ENCODE measurements at places on chromosomes 6 and 20. TPM values are rescaled to one million over a fixed set of nuclear protein-coding genes. Genes with fewer than 3 reads are reported as not detected.

- peaks cover 53% of the 10 kb centered on the region for H3K27me3 ChIP-seq
- no peaks in the 10 kb centered on the region for H3K36me3 ChIP-seq
- H3K4me3 ChIP-seq = no peak overlapping the region
- peak; percentile 27 for DNase-seq
- H3K27ac ChIP-seq = no peak overlapping the region
Measured at GRCh38 chr20:46648903-46649649, 2.2 kb downstream of the SLC13A3 start.

DNA sequence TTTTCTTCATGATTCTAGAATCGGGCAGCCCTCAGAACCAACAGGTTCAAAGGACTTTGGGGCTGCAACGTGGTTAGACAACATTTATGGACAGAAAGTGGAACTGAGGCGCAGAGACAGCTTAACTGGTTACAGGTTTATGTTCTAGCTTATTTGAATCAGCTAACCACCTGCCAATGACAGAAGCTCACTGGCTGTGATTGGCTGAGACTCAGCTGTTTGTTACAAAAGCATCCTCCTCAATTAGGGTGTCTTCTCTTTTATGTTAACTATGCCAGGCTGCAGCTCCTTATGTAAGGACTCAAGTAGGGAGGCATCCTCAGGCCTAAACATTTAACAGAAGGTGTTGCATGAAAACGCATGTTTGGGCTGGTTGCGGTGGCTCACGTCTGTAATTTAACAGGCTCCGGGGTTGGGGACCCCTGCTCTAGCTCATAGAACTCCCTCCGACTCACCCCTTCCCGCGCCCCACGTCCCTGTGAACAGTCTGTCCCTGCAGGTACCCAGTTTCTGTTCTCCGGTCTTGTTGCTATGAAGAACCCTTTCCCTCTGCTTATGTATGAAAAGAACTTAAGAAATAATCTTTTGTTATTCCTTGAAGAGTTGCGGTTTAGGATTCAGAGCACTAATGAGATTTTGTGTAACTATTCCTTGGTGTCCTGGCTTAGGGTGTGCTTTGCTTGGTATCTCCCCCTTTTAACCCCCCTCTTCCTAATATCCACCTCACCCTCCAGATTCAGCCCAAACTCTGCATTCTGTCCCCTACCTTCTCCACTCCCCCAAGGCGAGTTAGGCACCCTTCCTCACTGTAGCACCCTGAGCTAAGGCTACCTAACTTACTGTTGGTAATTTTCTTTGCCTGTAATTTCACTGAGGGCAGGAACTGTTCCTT is 1.2 kb upstream of the TMEM181 start:
- H3K27me3 ChIP-seq = no peaks in the 10 kb centered on the region
- peak overlapping the region; percentile 85 for H3K27ac ChIP-seq

- DNase-seq = peak; percentile 31
- H3K4me1 ChIP-seq = no peaks in the 10 kb centered on the region
- no peak overlapping the region for H3K27ac ChIP-seq
- no peak overlapping the region for H3K4me3 ChIP-seq
Measured at GRCh38 chr6:108768166-108768555, 80.1 kb upstream of the ARMC2 start.

DNA sequence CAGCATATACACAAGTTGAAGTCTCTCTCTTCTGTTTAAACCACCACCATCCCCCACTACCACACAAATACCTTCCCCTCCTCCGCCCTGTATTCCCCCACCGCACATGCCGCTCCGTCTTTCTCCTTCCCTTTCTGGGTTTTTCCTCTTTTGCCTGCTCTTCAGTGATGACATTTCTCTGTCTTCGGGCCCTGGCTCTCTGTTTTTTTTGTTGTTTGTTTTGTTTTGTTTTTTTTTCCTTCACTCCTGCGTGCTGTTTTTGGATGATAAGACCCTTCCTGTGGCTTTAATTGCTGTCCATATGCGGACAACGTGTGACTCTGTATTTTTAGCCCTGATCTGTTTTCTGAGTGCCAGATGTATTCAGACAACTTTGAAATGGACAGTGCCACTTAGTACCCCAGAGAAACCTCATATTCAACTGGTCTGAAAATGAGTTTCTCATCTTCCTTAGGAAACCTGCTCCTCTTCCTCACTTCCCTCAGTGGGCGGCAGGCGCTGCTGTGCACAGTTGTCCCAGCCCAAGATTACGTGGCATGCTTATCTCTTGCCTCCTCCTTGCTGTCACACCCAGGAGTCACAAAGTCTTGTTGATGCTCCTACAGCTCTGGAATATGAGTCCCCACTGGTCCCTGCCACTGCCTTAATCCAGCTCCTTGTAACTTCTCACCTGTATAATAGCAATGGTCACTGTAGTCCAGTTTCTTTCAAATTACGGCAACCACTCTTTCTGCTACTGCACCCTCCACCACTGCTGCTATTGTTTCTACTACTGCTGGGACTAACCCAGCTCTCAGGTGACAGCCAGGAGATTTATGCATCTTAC is 8.2 kb downstream of the PPP1R14C start:
- H3K27ac ChIP-seq = no peak overlapping the region
- no peaks in the 10 kb centered on the region for H3K36me3 ChIP-seq
- H3K4me1 ChIP-seq = peaks cover 40% of the 10 kb centered on the region
- H3K4me3 ChIP-seq = peak overlapping the region; percentile 11
- H3K27me3 ChIP-seq = peaks cover 55% of the 10 kb centered on the region
- no peak for DNase-seq

DNA sequence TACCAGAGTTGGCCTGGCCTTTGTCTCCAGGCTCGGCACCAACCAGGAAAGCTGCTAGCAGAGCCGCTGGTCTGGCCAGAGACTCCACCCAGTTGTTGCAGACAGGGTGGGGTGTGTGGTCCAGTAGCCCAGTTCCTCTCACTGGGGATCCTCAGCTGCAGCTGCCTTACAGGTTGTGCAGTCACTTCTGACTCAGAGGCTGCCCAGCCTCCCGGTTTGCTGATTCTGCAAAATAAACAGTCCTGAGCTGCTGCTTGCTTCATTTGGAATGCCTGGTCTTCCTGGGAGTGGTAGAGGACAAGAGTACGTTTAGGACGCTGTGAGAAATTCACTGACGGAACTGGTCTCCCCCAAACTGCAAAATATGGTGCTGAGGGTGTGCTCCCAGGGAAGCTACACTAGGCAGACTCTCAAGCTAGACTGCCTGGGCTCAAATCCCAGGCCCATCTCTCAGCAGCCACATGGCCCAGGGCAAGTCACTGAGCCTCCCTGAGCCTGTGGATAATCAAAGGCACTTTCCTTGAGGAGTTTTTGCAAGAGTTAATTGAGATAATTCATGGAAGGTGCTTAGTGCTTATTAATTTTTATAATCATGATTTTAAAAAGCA is 246.1 kb downstream of the TFAP2C start:
- no peak overlapping the region for H3K4me3 ChIP-seq
- H3K27ac ChIP-seq = peak overlapping the region; percentile 76
- H3K4me1 ChIP-seq = peaks cover 12% of the 10 kb centered on the region
- DNase-seq = no peak
- H3K27me3 ChIP-seq = peaks cover 3% of the 10 kb centered on the region
- H3K36me3 ChIP-seq = no peaks in the 10 kb centered on the region

- H3K27me3 ChIP-seq = no peaks in the 10 kb centered on the region
- no peak for DNase-seq
- H3K4me3 ChIP-seq = no peak overlapping the region
- H3K4me1 ChIP-seq = no peaks in the 10 kb centered on the region
- H3K36me3 ChIP-seq = peaks cover 14% of the 10 kb centered on the region
Measured at GRCh38 chr6:42860481-42860880, 18.9 kb upstream of the RPL7L1 start.

- H3K36me3 ChIP-seq = no peaks in the 10 kb centered on the region
- no peak for DNase-seq
- no peaks in the 10 kb centered on the region for H3K27me3 ChIP-seq
- H3K27ac ChIP-seq = peak overlapping the region; percentile 25
- H3K4me1 ChIP-seq = no peaks in the 10 kb centered on the region
Measured at GRCh38 chr20:11861479-11861878, 56.2 kb upstream of the BTBD3 start.

GRCh38 chr6:150368762-150369161 is at the start of gene IYD:
TSS of gene IYD (plus strand) at chr6:150369012. CDS start at chr6:150369032, 20 bp downstream.
- H3K36me3 ChIP-seq = no peaks in the 10 kb centered on the region
- DNase-seq = no peak
- H3K27ac ChIP-seq = peak within 1 kb of the TSS; percentile 12
- H3K27me3 ChIP-seq = peaks cover 3% of the 10 kb centered on the region
- H3K4me1 ChIP-seq = peaks cover 10% of the 10 kb centered on the region

DNA sequence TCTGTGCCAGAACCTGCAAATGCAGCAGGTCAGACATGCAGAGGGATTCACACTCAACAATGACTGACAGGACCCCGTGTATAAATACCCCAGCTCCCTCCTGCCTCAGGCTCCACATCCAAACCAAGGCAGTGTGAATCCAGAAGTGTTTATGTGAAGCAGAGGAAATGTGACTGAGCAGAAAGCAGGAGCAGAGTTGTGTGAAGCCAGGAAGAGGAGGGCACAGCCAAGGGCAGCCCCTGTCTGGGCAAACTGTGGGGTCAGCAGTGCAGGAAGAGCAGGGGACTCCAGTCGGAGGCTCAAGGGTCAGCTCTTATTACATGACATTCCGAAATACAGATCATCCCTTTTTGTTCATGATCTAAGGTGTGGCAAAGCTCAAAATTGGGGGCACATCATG is 19.3 kb upstream of the ENTPD6 start:
- no peaks in the 10 kb centered on the region for H3K36me3 ChIP-seq
- peaks cover 45% of the 10 kb centered on the region for H3K27me3 ChIP-seq
- peaks cover 6% of the 10 kb centered on the region for H3K4me1 ChIP-seq
- H3K4me3 ChIP-seq = no peak overlapping the region
- no peak for DNase-seq
- no peak overlapping the region for H3K27ac ChIP-seq

- peaks cover 41% of the 10 kb centered on the region for H3K4me1 ChIP-seq
- H3K36me3 ChIP-seq = peaks cover 18% of the 10 kb centered on the region
- H3K4me3 ChIP-seq = peak overlapping the region; percentile 88
- H3K27me3 ChIP-seq = peaks cover 8% of the 10 kb centered on the region
- no peak for DNase-seq
Measured at GRCh38 chr6:3749067-3749841, 2.3 kb downstream of the PXDC1 start.

DNA sequence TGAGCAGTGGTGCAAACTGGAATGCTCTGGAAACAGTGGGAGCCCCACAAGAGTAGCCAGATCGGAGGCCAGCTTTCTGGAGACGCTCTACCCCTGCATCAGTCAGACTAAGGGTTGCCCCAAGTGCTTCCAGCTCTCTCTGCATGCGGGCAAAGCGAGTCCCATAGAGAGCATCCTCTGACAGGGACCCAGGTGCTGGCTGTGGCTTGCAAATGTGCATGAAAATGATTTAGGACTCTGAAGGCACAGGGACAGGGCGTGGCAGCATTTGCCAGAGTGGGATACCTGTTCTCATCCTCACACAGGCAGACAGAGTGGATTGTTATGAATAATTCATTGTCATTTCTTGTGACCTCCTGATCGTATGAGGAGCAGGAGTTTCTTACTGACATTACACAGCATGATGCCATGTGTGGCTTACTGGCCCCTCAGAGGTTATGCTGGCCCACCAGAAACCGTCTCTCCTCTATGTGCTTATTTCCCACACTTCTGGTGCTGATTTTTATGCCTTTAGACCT is 10.3 kb downstream of the RIN2 start:
- peaks cover 61% of the 10 kb centered on the region for H3K4me1 ChIP-seq
- peak overlapping the region; percentile 99 for H3K27ac ChIP-seq
- no peak overlapping the region for H3K4me3 ChIP-seq
- DNase-seq = peak; percentile 49

DNA sequence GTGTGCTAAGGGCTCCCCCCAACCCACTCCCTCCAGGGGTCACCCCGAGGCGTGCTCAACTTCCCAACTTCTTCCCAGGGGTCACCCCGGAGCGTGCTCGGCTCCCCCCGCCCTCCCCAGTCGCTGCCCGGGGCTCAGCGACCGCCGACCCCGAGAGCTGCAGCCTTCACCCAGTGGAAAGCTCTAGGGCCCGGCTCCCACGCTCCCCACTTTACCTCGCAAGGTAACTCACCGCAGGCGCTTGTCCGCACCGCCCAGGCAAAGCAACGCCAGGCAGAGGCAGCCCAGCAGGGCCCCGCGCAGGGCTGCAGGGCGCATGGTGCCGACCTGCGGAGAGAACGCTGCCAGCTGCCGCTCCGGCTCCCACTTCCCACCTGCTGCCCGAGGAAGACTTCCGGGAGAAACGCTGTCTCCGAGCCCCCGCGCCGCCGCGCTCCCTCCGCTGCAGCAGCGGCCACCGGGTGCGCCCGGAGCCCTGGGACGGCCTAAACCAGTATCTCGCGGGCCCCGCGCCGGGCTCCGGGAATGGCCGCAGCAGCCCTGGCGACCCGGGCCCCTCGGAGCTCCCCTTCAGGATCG is 396 bp downstream of the RNASET2 start:
- H3K27me3 ChIP-seq = peaks cover 5% of the 10 kb centered on the region
- no peak overlapping the region for H3K27ac ChIP-seq
- H3K36me3 ChIP-seq = peaks cover under 1% of the 10 kb centered on the region

DNA sequence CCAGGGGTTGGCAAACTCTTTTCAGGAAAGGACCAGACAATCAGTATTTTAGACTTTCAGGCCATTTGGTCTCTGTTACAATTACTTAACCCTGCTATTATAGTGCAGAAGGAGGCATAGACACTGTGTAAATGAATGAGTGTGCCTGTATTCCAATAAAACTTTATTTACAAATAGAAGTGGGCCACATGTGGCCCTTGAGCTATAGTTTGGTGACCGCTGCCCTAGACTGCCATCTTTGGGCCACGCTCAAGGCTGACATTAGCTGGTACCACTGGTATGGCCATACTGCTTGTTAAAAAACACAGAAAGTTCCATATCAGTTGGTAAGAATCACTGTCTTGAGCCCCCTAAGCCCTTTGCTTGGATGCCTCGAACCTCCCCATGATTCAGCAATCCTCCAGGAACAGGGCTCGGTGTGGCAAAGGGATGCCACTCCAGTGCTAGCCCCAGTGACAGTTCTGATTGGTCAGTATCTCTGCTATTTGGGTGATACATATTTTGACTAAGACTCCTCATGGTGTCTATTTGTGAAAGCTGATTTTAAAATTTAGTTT is 23.3 kb upstream of the SNRNP48 start:
- peaks cover 1% of the 10 kb centered on the region for H3K4me1 ChIP-seq
- no peak for DNase-seq
- H3K27ac ChIP-seq = no peak overlapping the region
- no peak overlapping the region for H3K4me3 ChIP-seq
- peaks cover 52% of the 10 kb centered on the region for H3K36me3 ChIP-seq
- H3K27me3 ChIP-seq = no peaks in the 10 kb centered on the region

- H3K36me3 ChIP-seq = no peaks in the 10 kb centered on the region
- no peak overlapping the region for H3K27ac ChIP-seq
- no peak for DNase-seq
Measured at GRCh38 chr20:22810626-22811569, 224.2 kb upstream of the SSTR4 start.

- no peaks in the 10 kb centered on the region for H3K27me3 ChIP-seq
- no peak for DNase-seq
- no peak overlapping the region for H3K4me3 ChIP-seq
- no peaks in the 10 kb centered on the region for H3K36me3 ChIP-seq
- no peak overlapping the region for H3K27ac ChIP-seq
- no peaks in the 10 kb centered on the region for H3K4me1 ChIP-seq
Measured at GRCh38 chr6:46816626-46817025, 23.4 kb downstream of the MEP1A start.

MYCT1 gene
- not detected for total RNA-seq

NELFCD gene
- total RNA-seq = 110 TPM

ENPP4 gene
- 4.9 TPM for total RNA-seq

NHSL1 gene
- 63.9 TPM for total RNA-seq

LPA gene
- 0.31 TPM for total RNA-seq

CRISP2 gene
- total RNA-seq = 0.48 TPM

CSTF1 gene
- total RNA-seq = 43.2 TPM
